ENCODE measurements at places on chromosomes 4 and X. TPM values are rescaled to one million over a fixed set of nuclear protein-coding genes. Genes with fewer than 3 reads are reported as not detected.

The UGT2B7 gene
- not detected for polyA plus RNA-seq

The RPS6KA6 gene
- 2.1 TPM for polyA plus RNA-seq

The LRAT gene
- 0.32 TPM for polyA plus RNA-seq

The FOXP3 gene
- 0.73 TPM for polyA plus RNA-seq

The ODAPH gene
- not detected for polyA plus RNA-seq

The PITX2 gene
- not detected for polyA plus RNA-seq

The NPY2R gene
- 0.20 TPM for polyA plus RNA-seq

The MAGEH1 gene
- polyA plus RNA-seq, result 32.9 TPM

The CD40LG gene
- not detected for polyA plus RNA-seq

The MGAT4D gene
- not detected for polyA plus RNA-seq

The SPP1 gene
- polyA plus RNA-seq, result 368 TPM

The MAGEA11 gene
- not detected for polyA plus RNA-seq

The RBMXL3 gene
- not detected for polyA plus RNA-seq

The EDA gene
- polyA plus RNA-seq, result 0.76 TPM

The CLDN34 gene
- polyA plus RNA-seq, result not detected

The SNX12 gene
- 74.8 TPM for polyA plus RNA-seq

The OTUD6A gene
- polyA plus RNA-seq, result not detected

The VSIG4 gene
- polyA plus RNA-seq, result 10.5 TPM

The EPHA5 gene
- 0.44 TPM for polyA plus RNA-seq

The F8A3 gene
- 7.9 TPM for polyA plus RNA-seq

The GPRASP2 gene
- polyA plus RNA-seq, result 30.9 TPM

The USP17L21 gene
- polyA plus RNA-seq, result not detected

The TRAM1L1 gene
- 1.6 TPM for polyA plus RNA-seq

The IL21 gene
- not detected for polyA plus RNA-seq

The CT45A10 gene
- polyA plus RNA-seq, result not detected

The NKX3-2 gene
- 0.25 TPM for polyA plus RNA-seq
